ENCODE measurements at places on chromosomes 12 and 14.

DNA sequence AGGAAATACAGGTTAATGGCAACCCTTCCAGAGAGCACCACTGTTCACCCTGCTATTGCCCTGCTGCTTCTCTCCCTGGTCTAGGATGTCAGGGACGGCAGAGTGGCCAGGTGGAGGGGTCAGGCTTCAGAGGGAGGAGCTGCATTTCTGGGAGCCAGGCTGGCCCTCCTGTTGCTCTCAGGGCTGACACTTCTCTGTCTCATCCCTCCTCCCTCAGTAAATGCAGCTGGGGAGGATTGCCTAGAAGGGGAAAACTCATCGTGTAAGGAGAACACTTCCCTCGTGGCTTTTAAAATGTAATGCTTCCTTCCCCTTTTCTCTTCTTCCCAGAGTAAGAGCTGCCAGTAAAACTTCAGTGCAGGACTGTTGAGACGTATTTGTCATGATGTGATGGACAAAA, 20.8 kb downstream of the SUSD6 start:
- DNase-seq: no peak

- no peak for DNase-seq
Observed at GRCh38 chr12:84502907-84503787, 409.5 kb downstream of the SLC6A15 start.

- no peak for DNase-seq
Observed at GRCh38 chr14:22976620-22977433, 5.5 kb downstream of the AJUBA start.

GRCh38 chr12:55663391-55663790, 26.7 kb downstream of the OR10P1 start:
- no peak for DNase-seq

DNA sequence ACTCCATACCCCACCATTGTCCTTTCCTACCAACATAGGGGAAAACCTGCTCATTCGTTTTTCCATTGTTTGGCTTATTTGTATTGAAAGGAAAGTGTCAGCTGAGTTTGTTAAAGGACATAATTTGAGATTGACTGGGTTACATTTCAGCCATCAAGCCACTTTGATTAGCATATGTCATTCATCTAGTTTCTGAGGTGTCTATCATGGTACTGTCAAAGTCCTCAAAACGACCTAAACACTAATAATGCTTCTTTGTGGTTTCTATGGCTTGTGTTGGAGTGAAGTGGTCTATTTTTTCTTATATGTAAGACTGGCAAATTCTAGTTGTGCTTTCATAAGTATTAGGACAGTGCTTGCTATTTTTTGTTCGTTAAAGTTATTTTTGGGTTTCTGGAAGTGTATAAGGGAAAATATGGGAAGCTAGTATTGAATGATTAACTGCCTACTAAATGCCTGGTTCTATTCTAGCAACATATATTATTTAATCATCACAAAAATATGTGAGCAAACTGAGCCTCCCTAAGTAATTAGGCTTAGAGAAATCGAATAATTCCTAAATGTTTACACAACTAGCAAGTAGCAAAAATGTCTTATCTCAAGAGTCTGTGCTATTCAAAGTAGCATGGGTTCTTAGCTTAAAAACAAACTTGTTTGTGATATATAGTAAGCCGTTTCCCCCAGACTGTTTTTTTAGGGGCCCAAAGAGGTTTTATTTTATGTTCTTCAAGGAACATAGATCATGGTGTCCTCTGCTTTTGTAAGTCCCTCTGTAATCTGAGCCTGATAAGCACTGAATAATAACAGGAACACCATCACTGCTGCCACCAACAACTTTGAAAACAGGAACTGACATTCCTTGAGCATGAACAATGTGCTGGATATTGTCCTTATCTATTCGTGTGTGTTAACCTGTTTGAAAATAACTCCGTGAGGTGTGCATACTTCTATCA, 67.1 kb downstream of the DERA start:
- no peak for DNase-seq

DNA sequence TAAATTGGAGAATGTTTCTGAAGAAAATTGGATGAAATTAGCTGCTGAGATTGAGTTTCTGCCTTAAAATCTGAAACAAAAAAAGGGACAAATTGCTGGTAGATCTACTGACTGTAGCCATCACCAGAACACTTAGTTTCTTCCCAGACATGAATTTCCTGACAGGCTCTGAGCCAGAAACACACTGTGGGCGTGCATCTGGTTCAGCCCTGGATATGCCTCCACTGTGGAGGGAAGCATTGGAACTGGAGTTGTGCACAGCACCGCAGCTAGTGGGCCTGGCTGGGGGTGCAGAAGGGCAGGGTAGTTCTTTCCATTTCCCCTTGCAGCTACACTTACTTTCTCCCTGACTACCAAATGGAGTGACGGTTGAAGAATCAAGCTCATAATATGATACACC, 31.2 kb downstream of the CREBL2 start:
- DNase-seq: no peak

- DNase-seq: no peak
Observed at GRCh38 chr14:46323404-46323762, 328.2 kb downstream of the RPL10L start.

DNA sequence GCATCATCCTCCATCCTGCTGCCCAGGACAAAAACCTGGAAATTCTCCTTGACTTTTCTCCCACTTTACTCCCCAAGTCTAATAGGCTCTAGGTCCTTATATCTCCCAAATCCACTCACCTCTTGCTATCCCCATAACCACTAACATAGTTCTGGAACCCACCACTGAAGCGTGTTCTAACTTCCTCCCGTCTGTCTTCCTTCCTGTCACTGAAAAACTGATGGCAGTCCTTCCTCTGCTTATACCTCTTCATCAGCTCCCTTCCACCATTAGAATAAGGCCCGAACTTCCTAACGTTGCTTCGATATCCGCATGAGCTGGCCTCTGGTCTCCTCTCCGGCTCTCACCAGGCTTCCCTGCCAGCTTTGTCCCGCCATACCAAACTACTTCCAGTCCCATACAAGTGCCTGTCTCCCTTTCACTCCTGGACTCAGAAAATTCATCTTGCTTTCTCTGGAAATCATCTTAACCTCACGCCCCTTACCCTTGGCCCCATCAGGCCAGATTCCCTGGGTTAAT, 63.0 kb upstream of the BCL2L14 start:
- no peak for DNase-seq

GRCh38 chr12:96335270-96335669, 65.0 kb downstream of the CDK17 start:
- DNase-seq: no peak

- no peak for DNase-seq
Observed at GRCh38 chr14:87940894-87941293, 52.1 kb downstream of the GALC start.

- no peak for DNase-seq
Observed at GRCh38 chr12:69118516-69118915, 120.9 kb upstream of the CPSF6 start.

DNA sequence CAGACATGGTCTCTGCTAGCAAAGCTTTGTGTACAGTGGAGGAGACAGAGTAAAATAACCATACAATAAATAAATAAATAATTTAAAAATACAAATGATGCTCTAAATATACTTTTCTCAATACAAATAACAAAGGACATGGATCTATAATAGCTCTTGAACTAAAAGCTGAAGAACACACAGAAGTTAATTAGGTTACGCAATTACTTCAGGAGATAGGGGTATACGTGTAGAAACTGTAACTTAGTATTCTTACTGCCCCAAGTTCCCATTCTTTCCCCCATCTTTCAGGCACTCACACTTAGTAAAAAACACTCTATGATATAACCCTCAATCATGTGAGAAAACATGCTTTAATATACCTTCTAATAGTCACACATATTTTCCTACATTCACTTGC, 44.2 kb downstream of the INSM2 start:
- DNase-seq: no peak

GRCh38 chr12:101039848-101040531, 170.0 kb downstream of the SLC5A8 start:
- DNase-seq: no peak

GRCh38 chr12:89768586-89769482, 60.2 kb upstream of the ATP2B1 start:
- no peak for DNase-seq

DNA sequence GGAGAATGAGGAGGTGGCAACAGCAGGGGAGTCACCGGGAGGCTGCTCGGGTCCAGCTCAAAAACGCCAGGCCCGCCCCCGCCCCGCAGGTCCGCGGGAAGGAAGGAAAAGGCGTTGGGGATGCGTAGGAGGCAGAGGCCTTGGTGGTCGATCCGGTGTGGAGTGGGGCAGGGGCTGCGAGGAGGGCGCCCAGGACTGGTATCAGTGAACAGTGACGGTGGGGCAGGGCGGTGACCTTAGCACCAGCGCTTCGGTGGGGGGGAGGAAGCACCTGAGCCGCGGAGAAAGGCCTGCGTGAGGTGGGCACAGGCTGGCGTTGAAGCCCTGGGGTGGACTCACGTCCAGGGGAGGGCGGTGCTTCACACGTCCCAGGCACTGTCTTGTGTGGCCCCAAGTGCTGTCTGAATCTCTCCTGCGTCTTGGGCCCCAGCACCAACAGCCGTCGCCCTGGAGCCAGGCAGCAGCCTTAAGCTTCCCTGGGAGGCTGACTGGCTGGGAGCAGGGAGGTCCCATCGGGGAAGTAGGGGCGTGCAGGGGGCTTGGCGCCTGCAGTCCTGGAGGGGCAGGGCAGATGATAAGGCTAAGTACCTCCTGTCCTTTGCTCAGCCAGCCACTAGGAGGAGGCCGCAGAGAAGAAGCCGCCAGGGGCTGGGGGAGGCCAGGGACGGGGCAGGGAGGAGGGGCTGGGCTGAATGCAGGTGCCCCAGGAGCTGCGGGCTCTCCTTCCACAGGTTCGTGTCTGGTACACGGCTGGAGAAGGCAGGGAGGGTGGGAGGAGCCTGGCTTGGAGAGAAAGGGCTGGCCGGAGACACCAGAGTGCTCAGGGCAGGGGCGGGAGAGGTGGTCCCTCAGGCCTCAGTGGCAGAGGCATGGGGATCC, 26.5 kb downstream of the ZBTB42 start:
- DNase-seq: peak; percentile 30

DNA sequence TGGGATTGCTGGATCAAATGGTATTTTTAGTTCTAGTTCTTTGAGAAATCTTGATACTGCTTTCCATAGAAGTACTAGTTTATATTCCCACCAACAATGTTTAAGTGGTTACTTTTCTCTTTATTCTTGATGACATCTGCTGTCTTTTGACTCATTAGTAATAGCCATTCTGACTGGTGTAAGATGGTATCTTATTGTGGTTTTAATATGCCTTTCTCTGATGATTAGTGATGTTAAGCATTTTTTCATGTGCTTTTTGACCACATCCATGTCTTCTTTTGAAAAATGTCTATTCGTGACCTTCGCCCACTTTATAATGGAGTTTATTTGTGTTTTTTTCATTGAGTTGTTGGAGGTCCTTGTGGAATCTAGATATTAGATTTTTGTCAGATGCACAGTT, 865.7 kb downstream of the SLC6A15 start:
- DNase-seq: no peak

GRCh38 chr12:45745861-45746277, 16.4 kb downstream of the ARID2 start:
- DNase-seq: no peak

DNA sequence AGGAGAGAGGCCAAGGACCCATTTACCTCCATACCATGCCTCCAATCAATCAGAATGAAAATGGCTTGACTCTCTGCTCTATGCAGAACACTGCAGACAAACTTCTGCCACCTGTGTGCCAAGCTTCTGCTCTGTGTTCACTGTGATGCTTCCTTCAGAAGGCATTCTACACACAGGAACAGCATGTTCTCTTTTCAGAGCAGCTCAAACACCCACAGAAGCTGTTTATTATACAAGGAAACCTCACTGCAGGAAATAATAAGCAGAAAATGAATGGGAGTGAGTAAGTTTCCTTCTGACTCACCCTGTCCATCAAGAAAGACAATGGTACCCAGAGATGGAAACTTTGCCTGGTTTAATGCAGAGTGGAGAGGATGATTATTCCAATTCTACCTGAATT, 2.4 kb upstream of the ESR2 start:
- DNase-seq: no peak

GRCh38 chr12:30000401-30000800, 216.7 kb upstream of the TMTC1 start:
- DNase-seq: no peak

DNA sequence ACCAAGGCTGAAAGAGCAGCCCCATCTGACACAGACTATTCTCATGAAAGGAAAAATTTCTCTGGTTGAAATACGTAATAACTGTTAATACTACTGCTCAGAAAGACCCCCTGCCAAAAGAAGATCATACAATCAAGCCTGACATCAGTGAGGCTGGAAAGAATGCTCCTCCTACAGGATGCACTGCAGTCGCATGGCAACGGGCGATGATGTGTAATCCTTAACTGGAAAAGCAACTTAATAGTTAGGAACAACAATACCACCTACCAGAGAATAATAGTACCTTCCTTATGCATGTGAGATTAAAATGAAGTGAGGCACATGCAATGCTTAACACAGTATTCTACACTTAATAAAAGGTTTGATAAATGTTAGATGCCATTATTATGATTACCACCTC, 1.2 kb upstream of the GOLGA5 start:
- DNase-seq: no peak

DNA sequence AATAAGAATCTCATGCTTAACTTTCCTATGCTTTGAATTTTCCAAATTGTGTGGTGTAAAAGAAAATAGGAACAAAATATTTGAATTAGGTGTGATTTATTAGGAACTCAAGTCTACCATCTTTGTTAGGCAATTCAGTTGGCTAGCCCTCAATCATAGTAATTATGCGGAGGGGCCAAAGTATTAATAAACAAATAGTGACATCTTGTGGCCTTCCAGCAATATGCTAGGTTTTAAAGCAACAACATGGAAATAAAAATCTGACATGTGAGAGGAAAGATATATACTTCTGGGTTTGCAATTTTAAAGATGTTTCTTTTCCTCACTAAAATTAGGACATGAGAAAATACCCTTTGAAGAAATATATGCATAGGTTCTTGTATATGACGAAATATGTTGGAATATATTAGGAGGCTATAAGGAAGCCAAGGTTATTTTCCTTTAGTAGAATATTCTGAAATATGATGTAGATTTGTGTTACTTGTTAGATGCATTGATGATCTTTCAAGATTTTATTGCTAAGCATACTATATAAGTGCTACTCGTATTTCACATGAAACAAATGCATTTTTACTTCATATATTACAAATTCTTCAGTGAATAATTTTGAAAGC, 200.4 kb downstream of the PTPRO start:
- no peak for DNase-seq

DNA sequence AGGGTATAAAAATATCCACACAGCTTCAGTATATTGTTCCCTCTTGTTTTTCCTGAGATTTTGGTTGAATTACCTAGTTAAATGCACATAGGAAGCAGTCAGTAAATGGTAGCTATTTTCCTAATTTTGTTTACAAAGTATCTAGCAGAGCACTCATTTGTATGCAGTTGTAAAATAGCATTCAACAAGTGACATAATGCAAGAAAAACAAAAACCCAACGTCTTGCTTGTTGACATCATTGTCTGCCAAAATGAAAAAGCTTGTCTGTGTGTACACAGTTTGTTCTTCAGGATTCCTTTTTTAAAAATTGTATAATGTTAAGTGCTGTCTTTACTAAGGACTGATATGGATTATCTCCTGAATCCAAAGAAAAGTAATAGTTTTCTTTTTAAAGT, 2.7 kb downstream of the VRTN start:
- DNase-seq: no peak

Measured in stimulated activated CD8-positive, alpha-beta memory T cell treated with anti-CD3 and anti-CD28 coated beads, Interleukin-2, amount 100 ng/mL, for 1 hour (primary cell).